ENCODE measurements at places on chromosomes 16 and 17.

DNA sequence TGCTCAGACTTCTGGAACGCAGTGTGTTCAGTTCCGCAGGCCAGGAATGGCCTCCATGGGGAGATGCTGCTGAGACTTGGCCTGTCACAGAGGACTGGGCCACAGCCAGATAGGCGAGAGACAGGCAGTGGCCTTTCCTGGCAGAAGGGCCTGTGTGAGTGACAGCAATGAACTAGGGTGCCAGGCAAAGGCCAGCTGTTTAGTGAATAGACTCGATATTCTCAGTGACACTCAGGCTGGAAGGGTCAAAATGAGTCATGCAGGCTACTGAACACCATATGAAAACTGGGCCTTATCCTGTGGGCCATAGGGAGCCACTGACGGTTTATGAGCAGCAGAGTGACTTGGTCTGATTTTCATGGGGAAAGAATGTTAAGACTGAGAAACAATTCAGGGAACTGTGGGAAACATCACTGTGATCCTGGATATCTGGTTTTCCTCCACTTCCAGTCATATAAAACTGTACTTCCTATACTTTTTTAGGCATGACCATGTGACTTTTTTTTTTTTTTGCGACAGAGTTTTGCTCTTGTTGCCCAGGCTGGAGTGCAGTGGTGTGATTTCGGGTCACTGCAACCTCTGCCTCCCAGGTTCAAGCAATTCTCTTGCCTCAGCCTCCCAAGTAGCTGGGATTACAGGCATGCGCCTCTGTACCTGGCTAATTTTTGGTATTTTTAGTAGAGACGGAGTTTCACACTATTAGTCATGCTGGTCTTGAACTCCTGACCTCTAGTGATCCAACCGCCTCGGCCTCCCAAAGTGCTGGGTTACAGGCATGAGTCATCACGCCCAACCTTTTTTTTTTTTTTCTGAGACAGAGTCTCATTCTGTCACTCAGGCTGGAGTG is 5.2 kb upstream of the NUBP1 start:
- DNase-seq: peak; percentile 48

DNA sequence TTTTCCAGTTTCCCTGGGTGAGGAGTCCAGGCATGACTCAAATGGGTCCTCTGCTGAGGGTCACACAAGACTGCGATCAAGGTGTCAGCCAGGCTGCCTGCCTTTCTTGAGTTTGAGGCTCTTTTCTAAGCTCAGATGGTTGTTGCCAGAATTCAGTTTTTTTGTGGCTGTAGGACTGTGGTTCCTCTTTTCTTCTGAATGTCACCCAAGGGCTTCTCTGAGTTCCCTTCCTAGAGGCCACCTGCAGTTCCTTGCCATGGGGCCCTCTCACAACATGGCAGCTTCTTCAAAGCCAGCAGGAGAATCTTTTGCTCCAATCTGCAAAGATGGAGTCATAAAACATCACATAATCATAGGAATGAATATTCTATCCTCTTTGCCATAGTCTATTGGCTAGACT is 17.5 kb downstream of the LIMD2 start:
- no peak for DNase-seq

- DNase-seq: no peak
Measured at GRCh38 chr16:27852116-27852515, 211.4 kb downstream of the GSG1L start.

DNA sequence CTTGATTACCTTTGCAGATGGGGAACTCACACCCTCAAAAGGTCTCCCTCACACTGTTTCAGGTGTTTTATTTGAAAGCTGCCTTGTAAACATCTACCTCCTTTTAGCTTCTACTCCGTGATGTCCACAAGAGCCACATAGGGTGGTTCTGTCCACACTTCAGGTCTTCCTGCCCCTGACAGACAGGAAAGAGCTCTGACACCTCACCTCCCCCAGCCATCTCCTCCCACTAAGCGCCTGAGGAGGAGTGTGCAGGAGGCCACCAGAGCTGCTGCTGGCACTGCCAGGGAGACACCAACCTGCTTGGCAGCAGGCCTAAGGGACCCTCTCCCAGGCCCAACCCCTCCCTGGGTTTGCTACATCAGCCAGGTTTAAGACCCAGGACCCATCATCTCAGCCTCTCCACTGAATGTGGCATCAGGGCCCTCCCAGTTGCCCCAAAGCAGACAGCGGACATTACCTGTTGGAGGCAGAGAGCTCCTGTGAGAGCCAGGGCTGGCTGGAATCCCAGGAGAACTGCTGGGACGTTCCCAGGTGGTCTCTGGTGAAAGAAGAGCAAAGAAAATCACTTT is 76.4 kb upstream of the RCVRN start:
- DNase-seq: no peak

GRCh38 chr17:19369846-19370492 is 7.4 kb upstream of the B9D1 start:
- no peak for DNase-seq

DNA sequence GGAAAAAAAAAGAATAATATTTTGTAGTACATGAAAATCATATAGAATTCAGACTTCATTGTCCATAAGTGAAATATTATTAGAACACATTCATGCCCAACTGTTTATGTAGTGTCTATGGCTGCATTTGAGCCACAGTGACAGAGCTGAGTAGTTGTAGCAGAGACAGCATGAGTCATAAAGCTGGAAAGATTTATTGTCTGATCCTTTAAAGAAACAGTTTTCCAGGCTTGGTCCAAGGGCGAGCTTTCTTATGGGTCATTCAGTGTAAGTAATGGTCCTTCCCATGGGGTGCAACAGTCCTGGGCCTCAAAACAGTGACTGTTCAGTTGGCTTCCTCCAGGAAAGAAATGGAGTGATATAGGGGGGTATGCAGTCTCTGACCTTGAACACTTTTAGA is 260.2 kb downstream of the HS3ST4 start:
- no peak for DNase-seq

- DNase-seq: peak; percentile 88
Measured at GRCh38 chr17:1110862-1111598, 68.8 kb downstream of the ABR start.

DNA sequence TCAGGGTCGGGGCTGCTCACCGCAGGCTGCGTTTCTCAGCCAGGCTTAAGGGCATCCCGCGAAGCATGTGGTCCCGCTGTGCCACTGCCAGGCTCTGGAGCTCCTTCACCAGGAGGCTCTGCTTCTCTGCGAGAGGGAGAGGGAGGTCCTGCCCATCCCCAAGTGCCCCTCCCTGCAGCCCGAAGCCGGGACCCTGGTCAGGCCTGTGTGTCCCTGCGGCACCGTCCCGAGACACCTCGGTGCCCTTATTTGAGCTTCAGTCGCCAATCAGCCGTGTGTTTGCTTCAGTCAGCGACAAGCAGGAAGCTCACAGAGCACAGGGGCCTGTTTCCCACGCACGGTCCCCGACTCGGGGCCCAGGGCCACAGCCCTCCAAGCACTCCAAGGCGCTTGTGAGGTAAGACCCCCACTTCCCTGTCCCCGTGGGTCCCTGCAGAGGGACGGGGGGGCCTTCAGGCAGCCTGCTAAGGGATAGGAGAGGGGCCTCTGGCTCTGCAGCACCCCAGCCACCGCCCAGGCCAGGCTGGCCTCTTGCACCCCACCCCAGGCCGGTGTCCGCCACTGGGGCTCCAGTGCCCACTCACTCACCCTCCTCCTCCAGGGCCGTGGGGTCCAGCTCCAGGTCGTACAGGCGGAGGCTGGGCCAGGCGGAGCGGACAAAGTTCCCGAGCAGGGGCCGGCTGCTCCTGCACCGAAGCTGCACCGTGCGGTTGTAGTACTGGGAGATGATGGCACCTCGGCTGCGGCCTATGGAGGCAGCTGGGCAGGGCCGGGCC is 3.2 kb downstream of the TMC6 start:
- DNase-seq: no peak

DNA sequence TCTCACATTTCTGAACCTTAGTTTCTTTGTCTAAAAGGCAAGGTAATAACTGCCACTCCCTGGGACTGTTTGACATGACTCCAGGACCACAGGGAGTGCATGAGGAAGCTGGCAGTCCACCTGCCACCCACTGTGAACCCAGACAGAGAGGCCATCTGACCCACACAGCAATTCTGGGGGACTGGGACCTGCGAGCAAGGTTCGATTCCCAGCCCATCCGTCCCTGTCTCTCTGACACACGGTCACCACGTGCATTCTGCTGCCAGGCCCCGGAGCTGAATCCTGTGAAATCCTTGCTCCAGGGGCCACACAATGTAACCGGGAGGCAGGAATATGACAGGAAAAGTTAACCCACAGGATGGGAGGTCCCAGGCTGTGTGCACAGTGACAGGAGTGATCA is 218.8 kb upstream of the FOXF1 start:
- no peak for DNase-seq

DNA sequence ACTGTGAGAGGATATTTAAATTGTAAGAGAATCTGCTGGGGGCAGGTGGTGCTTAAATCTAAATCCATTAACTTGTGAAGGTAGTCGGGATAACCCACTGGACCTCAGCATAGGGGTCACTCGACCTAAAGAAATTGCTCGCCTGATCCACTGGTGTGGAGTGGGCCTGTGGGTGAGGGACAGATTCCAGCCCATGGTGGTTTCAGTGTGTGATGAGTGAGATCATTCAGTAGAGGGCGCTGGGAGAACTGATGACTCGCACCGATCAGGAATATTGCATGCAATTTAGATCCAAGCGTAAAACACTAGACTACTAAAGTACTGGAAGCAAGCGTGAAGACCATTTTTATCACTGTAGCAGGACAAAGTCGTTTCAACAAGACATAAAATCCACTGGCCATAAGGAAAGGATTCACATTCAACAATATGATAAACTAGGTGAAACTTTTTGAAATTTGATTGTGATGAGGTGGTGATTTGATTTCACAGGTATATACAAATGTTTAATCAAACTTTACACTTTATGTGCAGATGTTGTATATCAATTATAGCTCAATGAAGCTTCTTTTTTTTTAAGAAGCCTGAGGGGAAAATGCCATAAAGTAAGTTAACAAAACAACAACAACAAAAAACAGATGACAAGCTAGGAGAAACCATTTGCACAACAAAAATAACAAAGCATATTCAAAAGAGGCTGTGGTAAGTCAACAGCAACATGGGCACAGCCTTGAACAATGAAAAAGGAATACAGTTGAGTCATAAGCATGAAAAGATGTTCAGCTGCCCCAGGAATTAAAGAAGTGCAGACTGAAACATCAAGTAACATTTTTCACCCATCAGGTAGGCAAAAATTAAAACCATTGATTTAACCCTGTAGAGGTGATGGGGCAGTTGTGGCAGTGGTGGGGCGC is 7.5 kb upstream of the TMEM170A start:
- DNase-seq: peak; percentile 90

- no peak for DNase-seq
Measured at GRCh38 chr16:24988593-24989338, 26.4 kb downstream of the ARHGAP17 start.

GRCh38 chr17:4898351-4898750 is 985 bp upstream of the C17orf107 start:
- DNase-seq: no peak

DNA sequence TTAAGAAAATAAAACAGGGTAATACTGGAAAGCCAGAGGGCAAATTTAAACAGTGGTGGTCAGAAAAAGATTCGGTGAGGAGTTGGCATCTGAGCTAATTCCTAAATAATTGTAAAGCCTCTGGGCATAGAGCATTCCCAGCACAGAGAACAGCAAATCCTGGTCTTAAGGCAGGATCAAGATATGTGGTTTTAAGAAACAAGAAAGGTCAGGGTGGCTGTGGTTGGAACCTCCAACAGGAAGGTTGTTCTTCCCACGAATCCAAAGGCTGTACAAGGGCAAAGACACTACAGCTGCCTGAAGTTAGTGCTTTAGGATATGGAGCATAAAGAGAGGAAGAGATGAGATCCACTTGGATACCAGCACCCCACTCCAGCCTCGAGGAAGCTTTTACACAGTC is 114.6 kb downstream of the ZNF18 start:
- DNase-seq: no peak

GRCh38 chr17:82402865-82403264 is 15.3 kb upstream of the HEXD start:
- no peak for DNase-seq

DNA sequence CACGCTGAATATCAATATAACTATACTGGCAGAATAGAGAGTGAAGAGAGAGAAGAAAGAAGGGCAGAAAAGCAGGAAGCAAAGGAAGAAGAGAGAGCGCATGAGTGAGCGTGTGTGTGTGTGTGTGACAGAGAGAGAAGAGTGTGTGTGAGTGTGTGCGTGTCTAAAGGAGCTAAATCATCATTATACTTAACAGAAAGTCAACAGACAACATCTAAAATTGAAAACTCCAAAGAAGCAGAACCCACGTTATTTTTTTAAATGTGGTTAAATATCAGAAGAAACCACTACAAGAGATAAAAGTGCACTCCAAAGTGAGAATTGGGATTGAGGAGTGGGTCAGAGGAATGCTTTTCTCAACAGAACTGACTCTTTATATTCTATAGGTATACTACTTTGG is 77.2 kb downstream of the BRIP1 start:
- DNase-seq: no peak

GRCh38 chr17:44004077-44004760 is at the start of gene NAGS:
Gene NAGS (plus strand): TSS chr17:44004622. CDS start chr17:44004664, 42 bp downstream.
- DNase-seq: no peak

DNA sequence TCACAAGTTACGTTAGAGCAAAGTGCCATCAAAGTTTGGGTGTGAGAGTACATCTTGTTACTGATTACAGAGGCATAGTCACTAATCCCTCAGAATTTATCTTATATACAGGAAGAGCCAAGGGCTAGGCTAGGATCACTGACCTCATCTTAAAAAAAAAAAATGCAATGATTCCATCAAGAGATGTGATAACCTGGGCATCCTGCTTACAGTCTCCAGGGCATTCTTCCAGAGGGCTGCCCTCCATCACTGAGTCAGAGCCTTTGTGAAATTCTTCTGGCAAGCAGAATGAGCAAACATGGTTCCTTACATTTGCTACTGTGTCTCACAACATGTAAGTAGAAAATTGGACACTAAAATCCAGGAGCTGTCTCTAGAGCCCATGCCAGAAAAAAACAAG is 410.6 kb downstream of the ZFHX3 start:
- peak; percentile 32 for DNase-seq

DNA sequence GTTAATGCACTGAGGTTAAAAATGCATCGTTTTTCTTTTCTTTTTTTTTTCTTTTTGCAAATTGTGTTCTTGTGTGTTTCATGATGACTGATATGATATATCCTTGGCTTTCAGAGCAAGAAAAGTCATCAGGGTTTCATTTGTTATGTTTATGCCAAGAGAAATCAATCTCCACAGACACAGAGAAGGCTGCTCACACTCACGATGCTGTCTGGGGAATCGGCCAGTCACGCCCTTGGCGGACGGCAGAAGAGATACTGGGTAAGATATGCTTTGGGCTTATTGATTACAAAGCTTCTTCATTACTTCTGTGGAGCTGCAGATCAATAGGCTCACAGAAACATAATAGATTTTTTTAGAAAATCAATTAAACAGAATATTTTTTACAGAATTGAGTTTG is 42.2 kb upstream of the TNRC6C start:
- no peak for DNase-seq

All from H54 (cell line).